ENCODE measurements at places on chromosomes 12 and 14.

DNA sequence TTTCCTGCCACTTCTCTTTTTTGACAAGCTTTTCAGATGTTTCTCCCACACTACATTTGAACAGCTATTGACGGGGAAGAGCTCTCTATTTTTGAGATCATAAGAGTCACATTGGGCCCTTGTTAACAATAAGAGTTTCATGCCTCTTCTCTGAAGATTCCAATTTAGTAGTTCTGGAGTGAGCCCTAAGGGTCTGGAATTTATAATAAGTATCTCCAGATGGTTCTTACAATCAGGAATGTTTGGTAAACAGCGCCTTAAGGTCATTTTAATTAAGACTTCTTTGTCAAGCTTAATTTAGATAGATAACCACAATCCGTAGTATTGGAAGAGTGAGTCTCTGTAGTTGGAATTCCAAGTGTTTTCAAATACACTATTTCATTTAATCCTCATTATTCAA lies 60.6 kb upstream of the HECTD1 start:
- no peak for DNase-seq

DNA sequence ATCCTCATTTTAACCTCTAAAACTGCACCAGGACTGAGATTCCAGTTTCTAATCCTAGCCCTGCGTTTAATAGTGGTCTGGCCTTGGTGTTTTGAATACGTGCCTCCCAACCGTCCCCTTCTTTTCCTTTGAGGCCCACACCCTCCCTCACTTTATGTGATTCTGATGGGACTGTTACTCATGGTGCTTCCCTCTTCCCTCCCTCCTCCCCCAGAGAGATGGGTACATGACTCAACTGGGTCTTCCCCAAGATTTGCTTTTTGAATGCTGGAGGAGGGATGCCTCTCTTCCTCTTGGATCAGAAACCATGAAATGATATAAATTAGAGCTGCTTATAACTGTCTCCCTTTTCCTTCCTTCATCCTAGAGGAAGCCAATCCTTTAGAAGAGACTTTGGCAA lies 8.2 kb upstream of the PPP2R5E start:
- DNase-seq: no peak

- no peak for DNase-seq
Observed at GRCh38 chr12:107564946-107565345, 120.7 kb upstream of the PWP1 start.

- DNase-seq: no peak
Observed at GRCh38 chr12:42790761-42791151, 201.2 kb upstream of the PRICKLE1 start.

DNA sequence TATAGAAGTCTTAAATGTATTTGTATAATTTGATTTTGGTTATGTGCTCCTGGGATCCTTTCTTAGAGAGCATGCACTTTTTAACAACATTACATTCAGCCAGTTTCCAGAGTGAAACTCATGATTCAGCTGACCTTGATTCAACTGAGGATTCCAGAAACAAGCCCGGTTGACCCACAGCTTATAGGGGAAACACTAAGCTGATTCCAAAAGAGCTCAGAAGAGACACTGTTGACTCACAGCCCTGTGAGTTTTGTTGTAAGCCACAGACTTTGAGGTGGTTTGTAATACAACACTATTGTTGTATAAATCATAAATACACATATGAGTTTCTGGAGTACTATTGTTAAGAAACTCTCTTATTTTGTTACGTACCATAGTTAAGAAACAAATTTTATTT lies 133.8 kb upstream of the MGAT4C start:
- no peak for DNase-seq

- peak; percentile 49 for DNase-seq
Observed at GRCh38 chr12:123076604-123077297, 74.1 kb downstream of the PITPNM2 start.

GRCh38 chr12:74537126-74537706 lies 419 bp upstream of the ATXN7L3B start:
- no peak for DNase-seq

DNA sequence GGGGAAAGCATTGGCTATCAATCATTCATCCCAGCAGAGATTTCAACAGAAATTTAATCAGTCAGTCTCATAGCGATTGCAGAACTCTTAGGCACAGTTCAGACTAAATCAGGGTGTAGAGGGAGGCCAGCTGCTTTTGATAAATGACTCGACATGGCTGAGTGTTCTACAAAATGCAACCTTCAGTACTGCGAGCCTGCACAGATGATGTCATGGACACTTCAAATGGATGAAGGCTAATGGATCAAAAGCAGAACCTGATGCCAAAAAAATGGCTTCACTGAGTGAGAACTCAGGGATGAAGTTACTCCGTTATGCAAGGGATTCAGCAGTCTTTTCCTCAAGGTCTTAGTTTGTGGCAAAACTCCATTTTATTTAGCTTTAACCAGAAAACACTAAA lies 167.3 kb downstream of the DACT1 start:
- no peak for DNase-seq

DNA sequence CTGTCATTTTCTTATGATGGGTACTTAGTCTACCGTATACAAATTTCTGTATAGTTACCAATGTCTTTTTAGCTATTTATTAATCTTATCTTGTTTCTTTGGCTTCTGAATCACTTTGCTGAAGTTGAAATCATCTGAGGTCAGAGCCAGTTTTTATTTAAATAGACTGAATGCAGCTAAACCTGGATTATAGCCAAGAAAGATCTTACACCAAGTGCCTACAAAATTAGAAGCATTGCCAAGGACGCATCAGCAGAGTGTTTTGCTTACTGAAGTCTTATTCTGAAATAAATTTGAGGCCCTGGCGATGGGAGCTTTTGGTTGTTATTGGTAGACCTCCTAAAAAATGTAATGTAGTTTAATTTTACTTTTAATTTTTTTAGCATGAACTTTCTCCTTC lies 128.2 kb downstream of the RGS6 start:
- DNase-seq: no peak

GRCh38 chr14:51070726-51071125 lies 24.2 kb downstream of the TRIM9 start:
- DNase-seq: no peak

- DNase-seq: no peak
Observed at GRCh38 chr12:80602455-80602854, 105.0 kb upstream of the MYF6 start.

DNA sequence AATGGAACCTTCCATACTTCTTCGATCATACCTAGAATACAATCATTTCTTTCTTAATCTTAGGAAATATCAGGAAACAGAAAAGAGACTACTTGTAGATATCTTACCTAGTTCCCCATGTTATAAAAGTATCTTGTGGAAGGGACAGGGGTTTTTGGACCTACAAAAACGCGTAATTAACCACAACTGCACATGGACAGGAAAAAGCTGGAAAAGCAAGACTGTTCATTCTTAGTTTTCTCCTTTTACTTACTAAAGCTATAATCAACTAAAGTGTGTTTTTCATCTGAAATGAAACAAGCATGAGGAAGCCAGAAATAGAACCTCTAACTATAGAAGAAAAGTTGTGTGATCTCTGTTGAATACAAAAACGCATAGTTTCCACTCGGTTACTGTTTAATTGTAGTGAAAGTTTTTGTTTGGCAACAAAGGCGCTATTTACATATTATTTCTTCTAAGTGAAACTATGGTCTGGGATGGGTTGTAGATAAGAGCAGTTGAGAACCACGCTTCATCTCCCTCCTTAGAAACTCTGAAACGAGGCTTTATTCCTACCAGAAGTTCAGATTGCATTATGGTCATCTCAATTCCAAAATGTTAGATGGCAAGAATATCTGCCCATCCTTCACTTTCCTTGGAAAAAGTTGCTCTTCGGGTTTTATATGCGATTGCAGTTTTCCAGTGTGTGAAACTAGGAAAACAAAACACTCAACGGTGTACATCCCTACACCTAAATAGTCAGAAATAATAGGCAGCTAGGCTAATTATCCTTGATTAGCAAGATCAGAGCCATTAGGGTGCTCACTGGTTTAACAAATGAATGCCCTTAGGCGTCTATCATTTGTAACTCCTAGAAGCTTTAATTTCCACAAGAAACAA lies 1.1 kb downstream of the BCAT1 start:
- no peak for DNase-seq

DNA sequence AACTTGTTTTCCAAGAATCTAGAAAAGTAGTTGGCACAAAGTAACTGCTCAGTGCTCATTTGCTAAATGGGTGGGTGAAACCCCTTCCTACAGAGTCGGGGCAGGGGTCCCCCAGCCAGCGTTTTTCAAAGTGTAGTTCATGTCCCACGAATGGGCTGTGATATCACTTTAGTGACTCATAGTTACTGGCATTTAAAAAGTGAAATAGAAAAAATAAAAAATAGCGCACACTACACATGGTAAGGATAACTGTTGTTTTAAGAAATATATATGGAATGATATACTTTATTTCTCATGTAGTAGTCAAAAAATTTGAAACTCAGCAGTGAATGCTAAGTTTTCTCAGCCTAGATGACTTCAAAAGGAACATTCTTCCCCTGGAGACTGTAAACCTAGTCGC lies 250.4 kb downstream of the CHST11 start:
- DNase-seq: no peak

DNA sequence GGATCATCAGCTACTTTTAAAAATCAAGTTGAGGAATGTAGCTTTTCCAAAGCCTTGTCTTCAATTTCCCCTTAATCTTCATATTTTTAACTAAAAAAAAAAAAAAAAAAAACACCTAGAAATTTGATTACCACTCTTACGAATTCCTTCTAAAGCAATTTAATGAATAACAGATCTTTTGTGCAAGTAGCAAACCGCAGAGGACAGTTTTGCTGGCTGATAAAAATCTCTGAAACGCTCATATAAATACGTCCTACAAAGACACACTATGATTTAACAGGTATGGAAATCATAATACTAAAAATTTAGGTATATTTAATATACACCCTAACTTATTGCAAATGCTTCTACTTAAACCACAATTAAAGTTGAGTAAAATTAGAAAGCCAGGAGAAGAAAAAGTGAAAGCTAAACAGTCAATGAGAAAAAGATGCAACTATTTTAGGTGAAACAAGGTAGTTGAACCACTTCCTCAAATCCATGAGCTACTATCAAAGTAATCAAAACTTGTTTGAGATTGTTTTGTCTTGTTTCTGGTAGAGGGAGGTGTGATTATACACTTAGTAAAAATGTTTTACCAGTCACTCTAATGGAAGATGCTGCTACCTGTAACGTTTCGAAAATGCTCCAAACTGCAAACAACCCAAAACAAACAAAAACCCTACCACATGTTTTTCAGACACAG lies 2.2 kb downstream of the PAWR start:
- DNase-seq: no peak

DNA sequence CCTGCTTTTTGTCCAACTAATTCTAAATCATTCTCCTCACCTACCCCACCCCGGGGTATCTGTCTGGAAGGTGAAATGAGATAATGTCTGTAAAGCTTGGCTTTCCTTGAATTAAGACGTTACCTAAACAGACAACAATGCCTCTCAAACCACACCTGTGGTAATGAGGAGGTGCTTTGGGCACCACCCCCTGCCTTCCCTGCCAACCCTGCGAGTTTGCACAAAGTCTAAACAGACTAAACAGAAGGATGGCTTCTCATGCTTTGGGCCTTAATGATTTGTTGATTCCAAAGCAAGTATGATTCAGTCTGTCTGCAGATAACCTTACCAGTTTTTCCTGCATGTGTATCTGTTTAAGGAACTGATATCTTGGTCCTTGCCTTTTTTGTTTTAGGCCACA lies 82.4 kb downstream of the ZFC3H1 start:
- no peak for DNase-seq

DNA sequence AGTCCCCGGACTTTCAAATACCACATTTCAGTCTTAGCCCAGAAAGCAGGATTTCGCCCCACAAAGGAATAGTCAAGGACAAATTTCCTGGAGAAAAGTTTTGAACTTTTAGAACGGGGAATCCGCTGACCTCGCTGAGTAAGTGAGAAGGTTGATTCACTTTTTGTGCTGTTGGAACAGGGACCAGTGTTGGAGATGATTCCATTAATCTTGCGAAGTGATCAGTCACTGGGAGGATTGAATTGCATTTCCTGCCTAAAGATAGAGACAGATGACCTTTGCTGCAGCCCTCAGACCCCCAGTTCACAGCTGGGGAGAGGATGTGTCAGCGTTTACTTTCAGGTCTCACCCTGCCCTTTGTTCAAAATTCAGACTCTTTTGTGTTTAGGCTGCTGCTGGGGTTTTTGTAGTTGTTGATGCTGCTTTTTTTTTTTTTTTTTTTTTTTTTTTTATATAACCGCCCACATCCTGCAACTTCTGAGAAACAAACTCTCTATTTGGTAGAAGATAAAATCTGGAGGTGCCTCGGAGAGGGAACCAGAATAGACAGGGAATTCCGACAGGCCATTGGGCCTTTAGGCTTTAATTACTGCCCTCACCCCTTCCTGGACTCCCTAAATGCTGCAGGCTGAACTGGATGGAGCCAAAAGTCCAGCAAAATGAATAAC lies 9.8 kb upstream of the KDM2B start:
- peak; percentile 38 for DNase-seq

Measured in activated T-cell treated with anti-CD3 and anti-CD28 coated beads for 4 hours (primary cell).